SW 1271 (cell line): ENCODE measurements at places on chromosomes 4 and X.

- DNase-seq: peak; percentile 82
These were observed 130.3 kb downstream of the ADGRA3 start for GRCh38 chr4:22385611-22386011.

DNA sequence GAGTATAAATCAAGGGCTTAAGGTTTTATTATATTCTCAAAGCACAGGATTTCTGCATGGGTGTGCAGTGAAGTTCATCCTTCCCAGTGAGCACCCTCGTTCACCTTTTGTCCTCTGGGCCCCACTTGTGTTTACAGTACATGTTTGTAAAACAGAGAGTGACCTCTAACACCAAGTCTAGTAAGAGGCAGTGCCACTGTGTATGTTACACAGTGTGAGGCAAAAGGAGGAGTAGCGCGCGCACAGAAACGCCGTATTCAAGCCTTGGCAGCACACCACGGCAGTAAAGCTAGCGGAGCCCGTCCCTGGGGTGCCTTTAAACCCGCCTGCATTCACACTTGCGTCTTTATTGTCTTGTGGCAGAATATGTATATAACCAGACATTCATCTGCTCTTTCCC, 51.9 kb downstream of the CCNI start:
- no peak for DNase-seq

DNA sequence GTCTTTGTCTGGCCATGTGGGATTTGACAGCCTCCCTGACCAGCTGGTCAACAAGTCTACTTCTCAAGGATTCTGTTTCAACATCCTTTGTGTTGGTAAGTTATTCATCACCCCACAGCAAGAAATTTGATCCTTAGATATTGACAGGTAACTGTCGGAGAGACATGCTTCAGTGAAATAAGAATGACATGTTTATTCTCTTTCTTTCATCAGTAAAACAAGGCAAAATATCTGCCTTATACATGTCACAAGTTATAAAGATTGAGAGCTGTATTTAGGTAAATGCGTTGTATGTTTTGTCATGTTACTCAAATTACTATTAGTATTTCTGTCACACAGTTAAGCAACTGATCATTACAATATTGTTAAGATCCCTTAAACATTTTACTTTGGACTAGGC, 46.9 kb downstream of the SEPTIN11 start:
- no peak for DNase-seq

- no peak for DNase-seq
These were observed 270.3 kb downstream of the DTHD1 start for GRCh38 chr4:36551697-36552214.

DNA sequence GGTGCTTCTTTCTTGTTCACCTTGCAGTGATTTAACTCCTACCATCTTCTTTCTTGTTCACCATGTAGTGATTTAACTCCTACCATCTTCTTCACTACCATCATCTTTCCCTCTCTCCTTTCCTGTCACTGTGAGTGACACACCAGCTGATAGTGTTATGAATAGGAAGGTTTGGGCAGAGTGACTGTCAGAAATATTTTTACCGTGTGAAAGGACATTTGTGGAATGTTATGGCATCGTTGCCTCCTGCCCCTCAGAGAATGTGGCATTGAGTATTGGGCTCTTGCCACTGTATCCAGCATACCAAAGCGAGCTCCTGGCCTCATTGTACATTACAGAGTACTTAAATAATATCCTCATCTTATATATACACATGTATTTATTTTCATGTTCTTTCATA, 90.8 kb upstream of the AMOT start:
- DNase-seq: no peak

DNA sequence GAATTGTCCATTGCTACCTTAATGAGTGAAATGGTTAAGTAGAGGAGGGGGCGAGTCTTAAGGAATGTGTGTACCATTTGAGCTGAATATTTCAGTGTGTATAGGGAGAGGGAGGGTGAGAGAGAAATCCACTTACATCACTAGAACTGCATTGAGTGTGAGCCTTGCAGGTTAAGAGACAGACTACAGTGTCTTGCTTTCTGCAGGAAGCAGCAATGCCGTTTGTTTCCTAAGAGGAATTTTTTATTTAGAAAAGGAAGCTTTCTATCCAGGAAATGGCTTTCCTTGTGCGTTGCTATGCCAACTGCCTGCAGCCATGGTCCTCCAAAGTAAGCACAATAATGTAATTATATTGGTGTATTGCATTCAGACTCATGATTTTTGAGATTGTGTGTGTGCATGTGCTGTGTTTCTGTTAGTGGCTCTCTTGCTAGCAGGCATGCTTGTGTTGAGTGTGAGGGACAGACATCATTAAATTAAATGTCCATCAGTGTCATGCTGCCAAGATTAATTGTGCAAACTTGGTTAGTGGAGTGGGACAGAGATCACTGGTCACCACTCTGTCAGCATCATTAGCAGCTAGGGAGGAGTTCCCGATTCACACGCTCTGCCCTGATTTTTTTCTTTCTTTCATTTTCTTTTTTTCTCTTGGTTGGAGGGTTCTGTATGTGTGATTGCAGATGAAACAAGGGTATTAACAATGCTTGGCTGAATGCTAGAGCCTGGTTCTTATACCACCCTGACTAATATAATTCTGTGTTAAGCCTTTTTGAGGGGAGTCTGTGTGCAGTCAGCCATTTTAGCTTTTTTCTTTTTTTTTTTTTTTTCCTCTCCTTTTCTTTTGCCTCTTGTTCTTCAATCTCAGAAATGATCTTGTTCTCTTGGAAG, 164.3 kb downstream of the RAPGEF2 start:
- DNase-seq: no peak

- no peak for DNase-seq
These were observed 1.7 kb upstream of the ART3 start for GRCh38 chr4:76072760-76073159.

DNA sequence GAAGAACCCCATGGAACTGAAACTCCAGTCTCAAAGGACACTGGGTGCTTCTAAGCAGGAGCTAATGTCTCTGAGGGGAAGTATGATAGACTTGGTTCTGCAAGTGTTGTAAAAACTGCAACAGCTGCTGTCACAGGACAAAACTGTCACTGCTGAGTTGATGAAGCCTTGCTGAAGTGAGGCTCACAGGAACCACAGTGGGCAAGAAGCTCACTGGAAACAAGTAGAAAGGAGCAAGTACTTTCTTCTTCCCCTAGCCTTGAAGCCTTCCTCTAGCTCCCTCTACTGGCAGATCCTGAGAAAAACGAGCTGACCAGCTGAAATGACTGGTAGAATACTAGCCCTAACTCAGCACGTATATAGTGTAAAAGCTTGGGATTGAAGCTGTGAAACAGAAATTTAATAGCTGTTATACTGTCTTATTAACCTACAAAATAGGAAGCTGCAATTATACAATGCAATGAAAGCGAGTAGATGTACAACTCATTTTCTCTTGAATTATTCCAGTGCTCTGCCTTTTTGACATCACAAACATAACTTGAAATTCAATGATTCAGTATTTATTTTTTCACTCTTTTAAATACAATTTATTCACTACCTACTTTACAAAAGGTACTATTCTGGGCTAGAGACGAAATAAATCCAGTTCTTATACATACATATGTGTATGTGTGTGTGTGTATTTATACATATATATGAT, 91.4 kb downstream of the GABRB1 start:
- DNase-seq: peak; percentile 75

DNA sequence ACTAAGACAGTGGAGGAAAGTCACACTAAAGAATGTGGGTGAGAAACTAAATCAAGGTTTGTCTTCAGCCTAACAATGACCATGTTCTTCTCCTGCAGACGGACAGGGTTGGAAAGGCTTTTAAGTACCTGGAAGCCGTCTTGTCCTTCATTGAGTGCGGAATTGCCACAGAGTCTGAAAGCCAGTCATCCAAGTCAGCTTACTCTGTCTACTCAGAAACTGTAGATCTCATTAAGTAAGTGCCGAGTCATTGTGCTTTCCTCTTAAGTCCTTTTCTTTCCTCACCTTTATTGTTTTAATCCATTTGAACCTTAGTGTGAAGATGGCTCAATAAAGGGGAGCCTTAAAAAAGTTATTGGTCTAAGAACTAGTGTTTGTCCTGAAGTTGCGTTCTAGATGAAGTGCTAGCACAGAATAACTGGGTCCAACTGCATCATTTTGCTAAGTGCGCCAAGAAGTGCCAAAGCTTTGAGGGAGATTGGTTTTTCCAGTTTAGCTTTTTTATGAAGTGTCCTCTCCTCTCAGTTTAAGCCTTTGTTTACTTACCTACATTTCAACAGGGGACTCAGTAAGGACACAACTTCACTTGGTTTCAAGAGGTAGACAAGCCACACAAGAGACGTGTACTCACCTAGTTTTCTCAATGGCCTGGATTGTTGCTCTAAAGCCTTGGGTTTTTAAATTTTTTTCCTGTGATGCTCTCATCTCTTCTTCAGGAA, 89.3 kb downstream of the KLHL8 start:
- no peak for DNase-seq

- no peak for DNase-seq
These were observed 43.1 kb downstream of the ATRX start for GRCh38 chrX:77742788-77743476.

- no peak for DNase-seq
These were observed 165.1 kb downstream of the CENPC start for GRCh38 chr4:67380154-67380553.

DNA sequence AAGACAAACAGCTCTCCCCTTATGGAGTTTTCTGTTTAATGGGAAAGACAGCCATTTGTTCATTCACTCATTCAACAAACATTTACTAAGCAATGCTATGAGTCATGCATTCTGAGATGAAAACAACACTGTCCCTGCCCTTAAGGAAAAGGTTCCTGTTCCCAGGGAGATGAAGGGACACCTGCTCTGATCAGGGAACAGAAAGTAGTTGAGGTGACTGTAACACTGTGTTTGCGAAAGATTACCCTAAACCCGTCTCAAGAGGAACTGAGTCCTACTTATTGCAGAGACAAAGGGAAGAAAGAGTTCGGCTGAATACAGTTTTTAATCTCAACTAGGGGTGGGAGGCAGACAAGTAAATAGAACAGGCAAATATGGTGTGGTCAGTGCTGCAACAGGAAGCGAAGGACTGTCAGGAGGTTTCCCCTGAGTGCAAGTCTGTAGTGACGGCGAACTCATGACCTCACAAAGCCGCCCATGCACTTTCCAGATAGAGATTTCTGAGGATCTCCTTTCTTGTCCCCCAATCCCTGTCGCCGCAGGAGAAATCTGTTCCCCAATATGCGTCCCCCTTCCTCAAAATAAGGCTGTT, 712 bp downstream of the STX18 start:
- DNase-seq: no peak

DNA sequence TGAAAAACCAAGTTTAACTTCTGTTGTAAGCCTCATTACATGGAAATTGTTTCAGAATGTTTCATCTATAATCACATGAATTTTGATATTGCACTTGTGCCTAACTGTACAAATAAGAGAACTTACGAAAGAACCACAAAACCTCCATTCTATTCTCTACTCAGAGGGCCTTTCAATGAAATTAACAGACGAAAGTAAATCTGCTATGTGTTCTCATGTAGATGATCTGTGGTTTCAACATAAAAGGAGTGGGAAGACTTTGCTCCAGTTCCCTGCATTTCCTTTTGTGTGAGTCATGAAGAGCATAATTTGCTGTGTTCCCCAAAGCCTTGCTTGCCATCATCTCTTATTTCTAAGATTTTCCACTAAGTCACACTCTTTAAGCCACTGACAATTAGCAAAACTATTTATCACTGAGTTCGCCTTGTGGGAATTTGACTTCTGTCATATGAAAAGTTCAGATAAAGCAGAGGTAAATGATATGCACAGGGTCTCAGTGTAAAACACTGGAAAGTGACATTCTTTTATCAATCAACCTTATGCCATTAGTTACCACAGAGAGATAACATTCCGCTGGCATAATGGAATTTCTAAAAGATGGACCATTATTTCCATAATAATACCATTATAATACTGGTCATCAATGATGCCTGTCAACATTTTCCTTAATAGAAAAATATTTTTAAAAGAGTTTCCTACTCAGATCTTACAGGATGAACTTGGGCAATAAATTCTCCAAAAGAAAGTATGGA, 329.8 kb downstream of the NR3C2 start:
- DNase-seq: no peak

GRCh38 chrX:345020-345925, 26.7 kb upstream of the GTPBP6 start:
- DNase-seq: no peak

DNA sequence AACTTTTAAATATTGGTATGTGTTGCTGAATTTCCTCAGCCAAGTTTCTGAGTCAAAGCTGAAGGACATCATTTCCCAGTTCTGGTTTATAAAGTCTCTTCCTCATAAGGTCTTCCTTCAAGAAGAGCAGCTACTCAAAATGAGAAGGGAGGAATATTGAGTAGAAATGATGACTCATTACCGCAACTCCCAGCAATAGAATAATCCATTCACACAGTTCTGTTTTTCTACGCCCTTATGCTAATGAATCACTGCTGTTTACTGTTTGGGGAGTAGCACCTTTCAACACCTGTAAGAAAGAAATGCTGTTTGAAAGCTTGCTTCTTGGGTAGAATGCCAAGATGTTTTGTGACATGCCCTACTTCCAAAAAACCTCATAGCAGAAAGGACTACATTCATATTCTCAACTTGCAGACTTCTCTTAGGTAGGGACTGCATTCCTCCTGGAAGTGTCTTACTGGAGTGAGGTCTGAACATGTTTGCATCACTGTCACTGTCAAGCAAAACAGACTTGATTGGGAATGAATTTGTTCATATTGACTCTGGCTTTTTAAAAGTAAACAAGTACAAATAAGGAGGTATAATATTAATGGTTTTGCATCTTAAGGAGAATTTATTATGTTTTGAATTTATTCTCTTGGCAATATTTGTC, 147.2 kb upstream of the BANK1 start:
- DNase-seq: no peak

- no peak for DNase-seq
These were observed 1.8 kb downstream of the ZFYVE28 start for GRCh38 chr4:2416564-2417225.

GRCh38 chrX:8586953-8587352, 122.3 kb downstream of the VCX3B start:
- DNase-seq: no peak

DNA sequence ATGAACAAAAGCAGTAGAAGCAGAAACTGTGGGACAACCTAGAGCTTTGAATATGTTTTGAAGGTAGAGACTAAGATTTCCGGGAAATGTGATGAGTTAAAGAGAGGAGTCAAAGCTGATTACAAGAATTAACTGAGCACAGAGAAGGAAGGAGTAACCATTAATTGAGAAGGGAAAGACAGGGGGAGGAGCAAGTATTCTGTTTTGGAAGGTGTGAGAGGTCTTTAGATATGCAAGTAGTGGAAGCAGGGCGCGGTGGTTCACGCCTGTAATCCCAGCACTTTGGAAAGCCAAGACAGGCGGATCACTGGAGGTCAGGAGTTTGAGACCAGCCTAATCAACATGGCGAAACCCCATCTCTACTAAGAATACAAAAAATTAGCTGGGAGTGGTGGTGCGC, 171.5 kb downstream of the FSTL5 start:
- DNase-seq: no peak

- peak; percentile 1 for DNase-seq
These were observed 85.0 kb upstream of the ZNF81 start for GRCh38 chrX:47751670-47752069.

GRCh38 chr4:142367418-142368180, 478.5 kb downstream of the INPP4B start:
- DNase-seq: no peak

GRCh38 chrX:42934020-42934726, 156.2 kb upstream of the PPP1R2C start:
- no peak for DNase-seq
